Stimulated activated CD4-positive, alpha-beta T cell treated with anti-CD3 and anti-CD28 coated beads, Interleukin-4, amount 100 ng/mL, for 4 hours (primary cell): ENCODE measurements at places on chromosomes 5 and 9.

GRCh38 chr9:114619191-114619761 lies 8.2 kb downstream of the TMEM268 start:
- no peak for DNase-seq

DNA sequence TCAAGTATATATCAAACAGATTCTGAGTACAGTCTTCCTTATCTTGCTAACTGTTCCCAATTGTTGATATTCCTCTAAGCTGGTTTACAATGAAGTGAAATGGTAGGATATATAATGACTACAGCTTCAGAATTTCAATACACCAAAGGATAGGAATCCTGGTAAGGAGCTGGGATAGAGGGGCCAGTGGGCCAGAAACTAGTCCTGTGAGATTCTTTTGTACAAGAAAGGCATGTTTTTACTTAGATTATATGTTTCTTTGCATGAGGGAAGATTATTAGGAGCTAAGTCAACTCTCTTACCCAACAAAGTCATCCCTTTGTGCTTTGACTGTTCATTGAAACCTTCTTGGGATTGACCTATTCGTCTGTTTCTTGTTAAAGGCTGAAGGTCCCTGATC lies 435.7 kb downstream of the PLK2 start:
- no peak for DNase-seq

GRCh38 chr5:64015824-64016223 lies 53.6 kb upstream of the HTR1A start:
- no peak for DNase-seq

GRCh38 chr5:113000466-113000865 lies 23.9 kb downstream of the DCP2 start:
- DNase-seq = no peak

GRCh38 chr5:163432544-163432943 lies 4.9 kb upstream of the CCNG1 start:
- DNase-seq = no peak

- no peak for DNase-seq
Observed at GRCh38 chr5:64691291-64691690, 988 bp downstream of the SHISAL2B start.

GRCh38 chr9:132209228-132209627 lies 47.4 kb downstream of the NTNG2 start:
- no peak for DNase-seq

DNA sequence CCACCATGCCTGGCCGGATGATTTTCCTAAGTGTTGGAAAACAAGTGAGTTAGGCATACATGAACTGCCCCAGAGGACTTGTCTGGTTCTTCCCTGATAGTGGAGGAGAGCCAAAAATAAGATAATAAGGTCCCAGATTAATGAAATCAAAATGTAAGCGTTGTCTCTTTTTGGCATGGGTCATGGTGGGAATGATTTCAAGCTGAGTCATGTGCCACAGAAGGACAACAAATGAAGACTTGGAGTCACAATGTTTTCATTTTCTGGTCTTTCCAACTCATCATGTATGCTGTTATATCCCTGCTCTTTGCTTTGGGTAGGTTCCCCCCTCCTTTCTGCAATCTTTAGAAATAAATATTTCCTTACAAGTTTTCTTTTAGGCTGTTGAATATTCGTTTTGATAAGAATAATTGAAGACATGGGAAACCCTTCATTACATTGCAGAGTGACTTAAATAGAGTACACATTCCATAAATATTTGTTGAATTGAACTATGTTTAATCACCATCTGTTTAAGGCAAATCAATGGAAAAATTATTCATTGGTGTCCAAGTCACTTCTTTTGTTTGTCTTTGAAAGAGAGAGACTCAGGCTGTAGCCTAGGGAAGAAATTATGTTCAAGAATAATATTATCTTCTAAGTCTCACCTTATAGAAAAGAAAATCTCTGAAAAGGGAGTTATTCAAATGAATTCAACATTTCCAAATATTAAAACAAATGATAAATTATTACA lies 196.3 kb downstream of the CSNK1G3 start:
- DNase-seq = no peak

GRCh38 chr5:98309785-98310598 lies 463.5 kb upstream of the RGMB start:
- DNase-seq = no peak

DNA sequence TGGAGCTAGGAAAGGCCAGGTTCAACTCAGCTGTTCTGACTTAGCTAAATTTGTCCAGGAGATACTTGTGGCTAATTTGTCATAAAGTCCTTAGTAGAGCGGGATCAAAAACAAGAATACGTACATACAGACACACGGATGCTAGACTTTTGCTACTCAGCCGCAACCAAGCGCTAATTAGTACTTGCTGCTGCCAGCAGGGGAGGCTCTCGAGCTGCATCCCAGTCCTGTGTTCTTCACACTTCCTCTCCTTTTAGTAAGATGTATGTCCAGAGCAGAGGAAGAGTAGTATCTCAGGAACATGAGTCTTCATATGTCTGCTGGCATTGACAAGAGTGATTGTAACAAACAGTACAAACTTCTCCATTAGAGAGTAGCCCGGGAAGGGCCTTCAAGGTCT lies 58.3 kb downstream of the CYFIP2 start:
- DNase-seq = no peak

GRCh38 chr5:58317808-58318207 lies 142.1 kb downstream of the PLK2 start:
- DNase-seq = no peak

GRCh38 chr9:76615177-76615603 lies 149.0 kb upstream of the PCA3 start:
- no peak for DNase-seq

GRCh38 chr5:161637591-161637990 lies 47.9 kb upstream of the GABRA6 start:
- DNase-seq = no peak

DNA sequence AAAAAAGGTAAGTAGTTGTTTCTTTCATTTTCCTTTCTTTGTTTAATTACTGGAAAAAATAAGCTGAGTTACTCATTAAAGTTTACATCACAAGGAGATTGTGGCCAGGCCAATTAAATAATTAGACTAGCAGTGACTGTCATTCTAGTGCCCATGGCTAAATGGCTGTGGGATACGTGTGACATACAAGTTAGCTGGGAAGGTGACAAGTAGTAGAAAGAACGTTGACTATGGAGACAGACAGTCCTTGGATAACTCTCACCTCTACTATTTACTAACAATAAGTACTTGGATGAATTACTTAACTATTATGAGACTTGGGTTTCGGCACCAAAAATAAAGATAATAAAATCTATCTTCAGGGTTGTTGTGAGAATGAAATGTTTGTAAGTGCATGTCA lies 7.0 kb upstream of the LOX start:
- no peak for DNase-seq

GRCh38 chr5:179256328-179257175 lies 88.7 kb downstream of the ADAMTS2 start:
- no peak for DNase-seq

GRCh38 chr5:10276691-10277090 lies 26.6 kb downstream of the CCT5 start:
- no peak for DNase-seq

DNA sequence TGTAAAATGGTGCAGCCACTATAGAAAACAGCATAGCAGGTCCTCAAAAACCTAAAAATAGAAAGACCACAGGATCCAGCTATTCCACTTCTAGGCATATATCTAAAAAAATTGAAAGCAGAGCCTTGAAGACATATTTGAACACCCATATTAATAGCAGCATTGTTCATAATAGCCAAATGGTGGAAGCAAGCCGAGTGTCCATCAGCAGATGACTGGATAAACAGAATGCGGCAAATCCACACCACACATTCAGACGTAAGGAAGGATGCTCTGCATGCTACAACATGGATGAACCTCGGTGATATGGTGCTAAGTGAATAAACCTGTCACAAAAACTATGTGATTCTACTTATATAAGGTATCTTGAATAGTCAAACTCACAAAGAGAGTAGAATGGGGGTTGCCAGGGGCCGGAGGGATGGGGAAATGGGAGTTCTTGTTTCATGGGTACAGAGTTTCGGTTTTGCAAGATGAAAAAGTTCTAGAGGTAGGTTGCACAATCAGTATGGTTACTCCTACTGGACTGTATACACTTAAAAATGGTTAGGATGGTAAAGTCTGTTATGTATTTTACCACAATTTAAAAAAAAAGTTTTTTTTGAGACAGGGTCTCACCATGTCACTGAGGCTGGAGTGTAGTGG lies 17.1 kb upstream of the HSD17B3 start:
- DNase-seq = no peak

DNA sequence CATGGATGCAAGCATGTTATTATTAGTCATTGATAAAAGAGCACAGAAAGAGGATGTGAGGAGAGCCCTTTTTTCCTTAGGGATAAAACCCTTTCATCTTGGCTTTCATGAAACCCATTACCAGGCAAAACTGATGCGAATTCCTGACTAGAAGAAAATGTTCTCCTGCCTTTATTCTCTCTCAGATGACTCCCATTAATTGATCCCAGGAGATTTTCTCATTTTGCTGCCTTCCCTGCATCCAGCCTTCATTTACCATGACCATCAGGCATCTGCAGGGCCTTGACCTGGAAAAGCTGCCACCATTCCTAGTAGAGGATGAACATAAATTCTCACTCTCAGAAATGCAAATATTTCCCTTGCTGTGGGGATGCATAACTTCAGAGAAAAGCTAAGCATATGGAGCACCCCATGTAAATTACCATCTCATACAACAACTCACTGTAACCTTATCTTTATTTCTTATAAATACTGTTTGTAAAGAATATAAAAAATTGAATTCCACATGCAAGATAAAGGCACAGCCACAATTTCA lies 176.5 kb downstream of the PDE4D start:
- DNase-seq = no peak

- DNase-seq = no peak
Observed at GRCh38 chr5:148924817-148925216, 98.4 kb downstream of the ADRB2 start.

DNA sequence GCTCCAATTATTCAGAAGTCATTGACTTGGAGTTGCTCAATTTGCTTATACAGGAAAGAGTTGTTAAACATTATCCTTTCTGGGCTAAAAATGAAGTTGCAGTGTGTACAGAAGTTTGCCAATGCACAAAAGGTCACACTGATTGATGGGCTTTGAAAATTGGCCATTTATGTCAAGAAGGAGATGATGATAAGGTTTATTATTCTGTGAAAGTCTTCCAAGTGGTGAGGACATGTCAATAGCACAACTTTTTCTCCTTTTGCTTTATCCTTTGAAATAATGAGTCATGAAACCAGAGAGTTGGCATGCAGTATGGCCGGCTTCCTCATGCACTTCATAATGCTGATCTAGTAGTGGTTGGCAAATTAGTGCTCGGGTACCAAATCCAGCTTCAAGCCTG lies 848.5 kb upstream of the WWC1 start:
- no peak for DNase-seq

GRCh38 chr5:90873033-90873517 lies 314.5 kb downstream of the ADGRV1 start:
- DNase-seq = no peak

DNA sequence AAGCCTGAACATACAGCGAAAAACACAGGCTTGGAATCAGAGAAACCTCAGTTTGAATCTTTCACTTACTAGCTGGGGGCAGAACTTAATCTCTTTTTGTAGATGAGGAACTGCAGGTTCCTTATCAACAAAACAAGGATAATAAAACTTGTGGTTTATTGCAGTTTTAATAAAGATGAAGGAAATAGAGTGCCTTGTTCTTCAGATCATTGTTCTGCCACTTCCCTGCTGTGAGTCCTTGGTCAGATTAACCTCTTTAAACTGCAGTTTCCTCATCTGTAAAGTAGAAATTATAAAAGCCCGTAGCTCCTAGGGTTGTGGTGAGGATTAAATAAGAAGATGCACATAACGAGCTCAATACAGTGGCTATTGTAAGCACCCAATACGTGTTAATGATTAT lies 57.4 kb downstream of the FEM1C start:
- DNase-seq = no peak
